ENCODE measurements at places on chromosomes 2 and 18.

- no peak for DNase-seq
Observed at GRCh38 chr2:73020657-73021370, 50.7 kb downstream of the SFXN5 start.

GRCh38 chr2:162537651-162538050, 193.7 kb downstream of the GCA start:
- no peak for DNase-seq

DNA sequence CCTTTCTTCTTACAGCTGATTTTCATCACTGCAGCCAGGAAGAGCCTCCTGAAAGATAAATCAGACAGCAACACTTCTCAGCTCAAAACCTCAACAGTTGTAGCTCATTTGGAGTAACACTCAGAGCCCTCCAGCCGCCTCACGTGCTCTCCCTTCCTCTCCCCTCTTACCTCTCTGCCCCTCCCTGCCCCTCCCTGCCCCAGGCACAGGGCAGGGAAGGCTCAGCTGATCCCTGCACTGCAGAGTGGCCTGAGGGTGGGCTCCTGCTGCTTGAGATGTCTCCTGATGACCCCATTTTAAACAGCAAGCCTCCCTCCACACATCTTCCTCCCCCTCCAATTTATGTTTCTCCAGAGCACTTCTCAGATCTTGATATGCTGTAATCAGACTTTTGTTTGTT, 54.4 kb downstream of the SH3YL1 start:
- DNase-seq, result no peak

DNA sequence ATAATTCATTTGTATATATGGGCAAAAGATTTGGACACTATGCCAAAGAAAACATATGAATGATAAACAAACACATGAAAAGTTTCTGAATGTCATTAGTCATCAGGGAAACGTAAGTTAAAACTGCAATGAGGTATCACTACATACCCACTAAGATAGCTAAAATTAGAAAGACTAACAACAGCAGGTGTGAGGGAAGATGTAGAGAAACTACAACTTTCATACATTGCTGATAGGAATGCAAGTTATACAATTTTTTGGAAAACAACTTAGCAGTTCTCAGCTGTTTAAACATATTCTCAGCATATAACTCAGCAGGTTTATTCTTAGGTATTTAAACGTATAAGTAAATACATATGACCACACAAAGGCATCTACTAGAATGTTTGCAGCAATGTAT, 563.5 kb upstream of the KLHL29 start:
- no peak for DNase-seq

DNA sequence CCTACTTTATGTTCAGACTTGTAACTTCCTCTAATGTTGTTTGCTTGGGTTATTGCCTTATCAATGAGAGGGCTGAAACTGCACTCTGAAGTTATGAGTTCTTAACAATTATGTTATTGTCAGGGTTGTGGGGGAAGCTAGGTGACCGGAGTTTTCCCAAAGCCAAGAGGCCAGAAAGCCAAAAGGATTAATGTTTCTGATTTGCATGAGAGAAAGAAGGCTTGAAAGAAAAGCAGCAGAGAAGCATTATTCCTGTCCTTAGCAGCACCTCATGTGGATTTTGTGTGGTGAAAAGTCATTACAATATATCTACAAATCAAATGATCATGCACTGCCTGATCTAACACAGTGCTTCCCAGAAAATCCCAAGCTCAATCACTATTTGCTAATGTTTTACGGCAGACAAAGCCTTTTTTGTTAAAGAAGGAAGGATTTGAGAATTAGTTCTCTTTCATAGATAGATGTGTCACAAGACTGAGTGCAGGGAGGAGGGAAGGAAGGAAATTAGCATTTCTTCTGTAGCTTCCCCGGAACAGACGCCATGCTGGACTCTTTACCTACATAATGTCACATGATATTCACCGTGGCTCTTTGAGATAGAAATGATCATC, 203.2 kb downstream of the ALK start:
- no peak for DNase-seq

DNA sequence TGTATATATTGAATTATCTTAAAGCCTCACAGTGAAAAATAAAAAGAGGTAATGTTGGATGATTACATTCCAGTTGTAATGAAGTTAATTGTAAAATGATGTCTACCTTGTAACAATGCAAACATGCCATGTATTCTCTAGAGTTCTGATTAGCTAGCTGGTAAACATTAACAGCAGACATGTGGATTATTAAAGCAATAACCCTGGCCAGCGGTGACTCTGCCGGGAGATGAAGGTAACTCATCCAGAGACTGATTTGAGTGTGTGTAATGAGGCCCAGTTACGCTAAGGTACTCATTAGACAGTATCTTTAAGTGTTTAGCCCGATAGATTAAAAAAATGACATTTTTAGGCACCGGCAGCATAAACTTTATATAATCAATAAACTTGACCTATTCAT, 79.6 kb upstream of the REV1 start:
- no peak for DNase-seq

GRCh38 chr2:98149333-98149697, 62.3 kb downstream of the VWA3B start:
- DNase-seq, result no peak

- no peak for DNase-seq
Observed at GRCh38 chr2:134845719-134846118, 7.3 kb downstream of the ACMSD start.

DNA sequence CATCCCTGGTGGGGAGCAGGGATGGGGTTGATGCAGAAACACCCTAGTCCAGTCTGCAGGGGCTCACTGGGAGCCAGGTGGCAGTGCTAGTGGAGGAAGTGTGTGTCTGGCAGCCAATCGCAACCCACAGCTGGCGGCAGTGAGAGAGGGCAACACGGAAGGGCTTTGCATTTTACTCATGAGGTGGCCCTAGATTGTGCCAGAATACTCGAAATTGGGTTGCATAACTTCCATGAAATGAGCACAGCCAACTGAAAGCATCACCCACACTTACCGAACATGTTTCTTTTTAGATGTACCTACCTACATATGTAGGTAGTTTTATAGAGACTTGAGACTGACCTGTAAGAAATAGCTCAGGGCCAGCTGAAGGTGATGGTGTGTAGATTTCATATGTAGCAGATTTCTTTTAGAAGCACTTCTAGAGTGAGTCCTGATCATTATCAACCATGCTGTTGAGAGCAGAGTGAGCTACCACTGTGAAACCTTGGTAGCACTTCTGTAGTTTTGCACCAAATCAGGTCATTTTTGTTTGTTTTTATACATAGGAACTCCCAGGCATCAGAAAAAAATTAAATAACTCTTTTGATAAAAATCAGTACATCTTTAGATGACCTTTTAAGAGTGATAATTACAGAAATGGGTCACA, 13.0 kb downstream of the IL18R1 start:
- no peak for DNase-seq

DNA sequence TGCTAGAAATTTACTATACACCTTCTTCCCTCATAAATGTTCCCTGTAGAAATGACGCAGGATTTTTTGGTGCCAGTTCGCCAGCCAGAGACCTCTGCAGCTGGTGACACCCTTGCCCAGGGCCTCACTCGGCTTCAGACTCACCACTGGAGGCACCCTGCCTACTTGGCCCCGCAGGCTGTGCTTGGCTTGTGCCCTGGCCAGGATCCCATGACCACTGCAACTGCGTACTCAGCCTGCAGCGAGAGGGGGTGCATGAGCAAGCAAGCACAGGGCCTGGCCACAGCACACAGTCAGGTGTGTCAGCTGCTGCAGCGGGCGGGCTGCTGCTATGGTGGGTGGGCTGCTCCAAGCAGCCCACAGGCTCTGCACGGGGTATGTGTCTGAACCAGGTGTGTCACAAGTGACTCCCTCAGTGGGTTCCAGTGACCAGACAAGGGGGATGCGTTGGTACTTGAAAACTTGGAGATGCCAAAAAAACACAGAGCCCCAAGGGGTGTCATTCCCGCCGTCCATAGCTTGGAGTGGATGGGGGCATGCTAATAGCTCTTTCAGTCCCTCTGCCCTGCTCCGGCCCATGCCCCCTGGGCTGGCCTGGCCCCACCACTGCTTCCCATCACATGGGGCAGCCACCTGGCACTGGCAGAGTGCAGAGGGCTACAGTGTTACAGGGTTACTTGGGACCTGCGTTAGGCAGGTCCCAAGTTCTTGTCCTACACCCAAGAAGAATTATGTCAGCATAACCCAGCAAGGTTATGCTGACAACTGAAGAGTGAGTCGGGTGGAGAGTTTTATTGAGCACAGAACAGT, 46.6 kb upstream of the TANC1 start:
- DNase-seq, result no peak

DNA sequence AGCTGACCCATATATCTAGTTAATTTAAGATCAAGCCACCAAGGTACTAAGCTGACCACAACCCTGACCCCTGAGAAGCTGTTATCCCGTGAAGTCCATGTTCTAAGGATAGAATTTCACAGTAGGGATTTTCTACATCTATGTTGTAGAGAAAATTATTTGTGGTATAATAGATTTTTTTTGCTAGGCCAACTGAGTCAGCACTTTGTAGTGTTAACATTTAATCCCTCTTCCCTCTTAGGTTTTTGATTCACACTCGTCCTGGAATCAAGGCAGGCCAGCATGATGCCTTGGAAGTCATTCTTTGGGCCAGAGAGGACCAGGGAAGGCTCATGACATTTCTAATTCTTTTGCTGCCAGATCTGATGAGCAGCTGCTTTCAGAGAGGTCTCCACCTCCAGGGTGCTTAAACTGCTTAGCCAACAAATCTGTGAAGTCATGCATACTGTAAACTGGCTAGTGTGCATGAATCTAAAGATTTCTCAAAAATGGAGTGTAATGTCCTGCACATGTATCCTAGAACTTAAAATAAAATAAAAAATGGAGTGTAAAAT, 102.5 kb downstream of the RBM43 start:
- DNase-seq, result no peak

DNA sequence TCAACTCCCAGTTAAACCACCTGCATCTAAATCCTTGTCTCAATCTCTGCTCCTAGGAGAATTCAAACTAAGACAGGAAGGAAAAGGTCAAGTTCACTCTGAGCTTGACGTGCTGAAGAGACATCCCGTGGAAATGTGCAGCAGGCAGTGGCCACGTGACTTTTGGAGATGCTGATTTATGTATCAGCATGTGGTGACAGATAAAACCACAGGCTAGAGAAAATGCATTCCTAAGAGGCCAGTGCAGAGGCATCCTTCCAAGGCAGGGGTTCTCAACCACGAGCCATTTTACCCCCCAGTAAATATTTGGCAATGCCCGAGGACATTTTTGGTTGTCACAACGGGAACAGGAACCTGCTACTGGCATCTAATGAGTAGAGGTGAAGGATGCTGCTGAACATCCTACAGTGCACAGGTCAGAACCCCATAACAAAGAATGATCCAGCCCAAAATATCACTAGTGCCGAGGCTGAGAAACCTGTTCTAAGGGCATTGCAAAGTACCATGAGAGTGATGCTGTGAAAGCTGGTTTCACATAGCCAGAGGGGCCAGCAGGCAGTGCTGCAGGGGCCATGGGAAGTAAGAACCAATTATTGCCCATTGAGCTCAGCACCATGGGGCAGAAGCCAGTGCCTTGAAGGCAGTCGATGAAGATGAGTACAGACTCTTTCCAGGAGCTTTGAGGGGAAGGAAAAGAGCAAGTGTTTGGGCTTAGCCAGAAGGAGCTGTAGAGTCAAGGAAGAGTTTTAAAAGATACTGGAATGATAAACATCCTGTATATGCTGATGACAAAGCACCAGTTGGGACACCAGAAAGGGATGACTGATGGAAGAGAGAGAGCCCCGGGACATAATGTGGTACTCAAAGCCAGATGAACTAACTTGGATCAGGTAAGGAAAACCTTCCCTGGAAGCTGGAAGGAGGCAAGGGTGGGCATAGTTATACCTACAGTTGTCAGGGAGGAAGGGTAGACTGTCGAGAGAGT, 174.6 kb downstream of the HAUS1 start:
- DNase-seq, result no peak

DNA sequence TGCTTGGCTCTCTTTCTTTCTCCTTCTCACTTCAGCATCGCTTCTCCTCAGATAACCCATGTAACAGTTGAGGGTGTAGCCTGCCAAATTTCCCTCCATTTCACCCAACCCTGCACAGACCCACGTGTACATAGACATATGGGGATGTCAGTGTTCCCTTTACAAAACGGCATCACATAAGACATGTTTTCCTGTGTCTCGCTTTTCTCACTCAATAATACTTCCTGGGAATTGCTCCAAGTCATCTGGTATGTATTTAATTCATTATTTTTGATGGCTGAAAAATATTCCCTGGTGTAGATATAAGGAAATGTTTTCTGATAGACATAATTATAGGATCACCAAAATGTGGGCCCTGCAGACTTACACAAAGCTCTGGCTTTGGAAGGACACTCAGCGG, 176.8 kb downstream of the LOXHD1 start:
- no peak for DNase-seq

DNA sequence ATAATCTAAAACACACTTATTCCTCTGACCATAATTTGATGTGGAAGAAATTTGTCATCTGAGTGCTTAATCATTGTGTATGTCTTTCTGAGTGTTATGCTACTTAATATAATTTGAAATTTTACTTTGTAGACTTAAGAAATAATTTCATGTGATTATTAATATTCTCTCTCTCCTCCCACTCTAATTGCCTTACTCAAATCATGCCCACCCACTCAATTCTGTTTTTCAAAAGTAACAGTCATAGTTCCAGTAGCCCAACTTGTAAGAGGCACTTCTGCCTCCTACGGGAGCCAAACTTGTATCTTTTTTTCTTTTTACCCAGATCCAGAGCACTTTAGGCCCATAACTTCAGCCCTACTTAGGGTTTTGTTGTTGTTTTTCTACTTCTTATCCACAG, 18.5 kb upstream of the KYNU start:
- no peak for DNase-seq

- no peak for DNase-seq
Observed at GRCh38 chr2:181738074-181738473, 57.8 kb upstream of the NEUROD1 start.

GRCh38 chr2:55907686-55908085, 15.9 kb downstream of the EFEMP1 start:
- no peak for DNase-seq

- no peak for DNase-seq
Observed at GRCh38 chr2:223602972-223603371, 811 bp upstream of the SCG2 start.

GRCh38 chr2:12686708-12687283, 29.9 kb upstream of the TRIB2 start:
- DNase-seq, result no peak

DNA sequence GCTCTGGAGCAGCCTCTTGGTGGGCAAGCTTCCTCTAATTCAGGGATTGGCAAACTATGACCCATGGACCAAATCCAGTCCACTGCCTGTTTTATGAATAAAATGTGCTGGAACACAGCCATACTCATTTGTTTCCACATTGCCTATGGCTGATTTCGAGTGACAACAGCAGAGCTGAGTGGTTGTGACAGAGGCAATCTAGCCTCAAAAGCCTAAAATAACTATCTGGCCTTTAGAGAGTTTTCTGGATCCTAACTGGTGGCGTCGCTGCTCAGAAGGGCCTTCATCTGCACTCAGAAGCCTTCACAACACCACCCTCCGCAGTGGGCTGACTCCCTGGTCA, 147.1 kb downstream of the CCBE1 start:
- DNase-seq, result no peak

- no peak for DNase-seq
Observed at GRCh38 chr2:40642237-40642636, 190.3 kb upstream of the SLC8A1 start.
